ENCODE measurements at places on chromosomes 7 and 10.
A peak's percentile ranks its signal among the peaks of the same experiment; 100 is the strongest.

DNA sequence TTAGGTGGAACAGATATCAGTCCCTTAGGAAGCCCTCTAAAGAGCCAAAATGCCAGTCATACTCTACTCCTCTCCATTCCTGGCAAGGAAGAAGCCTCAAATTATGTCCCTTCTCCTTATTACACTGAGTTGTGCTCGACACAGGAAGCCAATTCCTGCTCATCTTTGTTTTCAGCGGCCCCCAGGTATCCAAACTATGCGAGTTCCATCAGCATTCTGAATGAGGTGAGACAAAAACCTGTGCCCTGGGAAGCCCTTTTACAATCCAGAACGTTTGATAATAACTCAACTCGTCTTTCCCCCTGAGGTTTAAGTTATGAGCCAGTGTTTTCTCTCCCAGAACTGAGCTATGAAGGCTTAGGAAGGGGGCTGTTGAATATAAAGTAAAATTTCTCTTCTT, 580.5 kb downstream of the NXPH1 start:
- DNase-seq, result no peak

DNA sequence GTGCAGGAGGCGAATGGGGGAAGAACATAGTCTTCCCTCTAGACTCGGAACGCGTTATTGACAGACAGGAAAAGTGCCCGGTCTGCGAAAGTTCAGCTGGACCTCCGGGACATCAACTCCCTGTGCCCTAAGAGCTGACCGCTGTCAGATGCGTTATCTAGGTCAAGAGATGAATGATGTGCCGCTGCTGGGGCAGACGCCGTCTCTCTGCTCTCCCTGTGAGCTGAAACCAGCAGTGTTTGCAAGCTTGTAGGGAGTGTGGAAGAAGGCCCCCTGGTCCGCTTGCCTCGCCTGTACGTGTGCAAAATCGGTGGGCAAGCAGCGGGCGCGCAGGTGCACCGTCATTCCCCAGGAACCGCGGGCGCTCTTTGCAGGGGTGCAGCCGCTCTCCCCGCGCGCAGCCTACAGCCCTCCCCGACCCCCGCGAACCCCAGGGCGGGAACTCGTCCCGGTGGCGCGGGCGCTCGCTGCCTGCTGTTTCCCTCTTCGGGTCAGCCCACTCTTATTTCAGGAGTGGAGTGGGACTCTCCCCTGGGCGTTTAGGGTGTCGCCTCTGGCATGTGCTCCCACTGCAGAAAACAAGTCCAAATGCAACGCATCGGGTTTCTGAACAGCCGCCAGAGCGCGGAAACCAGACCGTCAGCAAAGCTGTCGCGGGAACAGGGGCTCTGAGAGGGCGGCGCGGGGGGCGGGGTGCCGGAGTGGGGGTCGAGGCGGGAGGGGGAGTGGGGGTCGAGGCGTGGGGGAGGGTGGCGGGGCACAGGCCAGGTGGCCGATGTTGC, 1.8 kb upstream of the PFKFB3 start:
- peak; percentile 50 for DNase-seq

- no peak for DNase-seq
These were observed 21.4 kb upstream of the MKI67 start for GRCh38 chr10:128147669-128148068.

DNA sequence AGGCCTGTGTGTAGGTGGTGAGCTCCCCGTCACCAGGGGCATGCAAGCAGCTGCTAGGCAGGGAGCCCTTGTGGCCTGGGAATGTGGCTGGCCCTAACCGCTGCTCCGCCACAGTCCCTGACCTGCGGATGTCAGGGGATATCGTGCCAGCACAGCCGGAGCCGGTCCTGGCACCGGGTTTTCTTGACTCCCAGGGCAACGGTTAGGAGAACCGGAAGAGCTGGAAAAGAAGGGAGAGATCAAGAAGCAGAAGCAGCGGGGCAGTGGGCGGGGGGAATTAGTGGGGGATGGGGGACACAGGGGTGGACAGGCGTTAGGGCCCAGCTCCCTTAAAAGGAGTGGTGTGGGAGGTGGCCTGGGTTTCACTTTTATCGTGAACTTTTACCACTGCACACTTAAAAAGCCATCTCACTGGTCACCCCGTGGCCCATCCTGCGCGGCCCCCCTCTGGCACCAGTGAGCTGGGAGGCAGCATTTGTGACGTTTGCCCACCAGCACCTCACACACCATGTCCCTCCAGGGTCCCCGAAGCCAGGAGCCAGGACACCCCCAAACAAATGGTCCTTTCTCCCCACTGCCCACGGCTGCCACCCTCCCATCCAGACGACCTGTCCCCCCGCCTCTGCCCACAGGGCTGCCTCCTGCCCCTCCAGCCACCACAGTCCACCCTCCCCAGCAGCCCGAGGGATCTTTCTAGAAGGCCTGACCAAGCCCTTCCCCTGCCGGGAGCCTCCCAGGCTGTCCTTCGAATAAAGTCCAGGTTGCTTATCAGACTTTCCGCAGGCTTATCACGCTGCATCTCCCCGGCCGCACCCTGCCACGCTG, 1.8 kb upstream of the MICALL2 start:
- DNase-seq, result peak; percentile 95

GRCh38 chr10:50497758-50498157, 126.0 kb downstream of the SGMS1 start:
- no peak for DNase-seq

- no peak for DNase-seq
These were observed 100.5 kb upstream of the PPIF start for GRCh38 chr10:79246606-79247275.

DNA sequence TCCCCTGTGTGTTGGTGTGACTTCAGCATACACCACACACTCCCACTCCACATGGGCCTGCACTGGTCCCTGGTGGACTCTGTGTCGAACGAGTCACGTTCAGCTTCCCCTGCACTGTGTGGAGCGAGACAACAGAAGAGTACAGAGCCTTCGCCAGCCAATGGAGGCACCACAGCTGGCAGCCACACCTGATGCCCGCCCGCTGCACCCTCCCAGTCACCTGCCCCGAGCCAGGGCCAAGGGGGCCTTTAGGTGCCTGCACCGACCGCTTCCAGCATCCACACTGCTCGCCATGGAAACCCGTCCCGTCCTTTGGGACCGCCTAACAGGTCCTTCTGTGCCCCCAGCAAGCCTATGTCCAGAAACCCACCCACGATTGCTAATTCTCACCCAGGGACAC, 9.2 kb downstream of the FOXL3 start:
- no peak for DNase-seq

DNA sequence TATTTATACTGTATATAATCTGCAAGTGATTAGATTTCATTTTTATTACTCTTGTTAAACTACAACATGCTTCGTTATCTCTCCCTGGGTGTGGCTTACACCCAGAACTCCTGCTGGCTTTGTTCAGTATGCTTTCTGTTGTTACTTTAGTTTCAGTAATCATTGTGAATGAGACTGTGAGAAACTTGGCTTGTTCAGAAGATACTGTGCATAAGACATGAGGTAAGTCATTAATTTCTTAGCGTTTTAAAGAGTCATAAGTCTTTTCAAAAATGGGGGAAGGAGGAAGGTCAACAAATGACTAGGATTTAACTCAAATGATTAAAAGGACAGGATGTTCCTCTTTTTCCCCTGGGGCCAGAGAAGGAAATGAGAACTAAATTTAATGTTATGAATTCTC, 11.6 kb upstream of the ADD3 start:
- DNase-seq, result peak; percentile 48

- no peak for DNase-seq
These were observed 106.5 kb upstream of the SEMA3C start for GRCh38 chr7:81025360-81025759.

- peak; percentile 89 for DNase-seq
These were observed 68.0 kb upstream of the CTTNBP2 start for GRCh38 chr7:117941138-117941810.

DNA sequence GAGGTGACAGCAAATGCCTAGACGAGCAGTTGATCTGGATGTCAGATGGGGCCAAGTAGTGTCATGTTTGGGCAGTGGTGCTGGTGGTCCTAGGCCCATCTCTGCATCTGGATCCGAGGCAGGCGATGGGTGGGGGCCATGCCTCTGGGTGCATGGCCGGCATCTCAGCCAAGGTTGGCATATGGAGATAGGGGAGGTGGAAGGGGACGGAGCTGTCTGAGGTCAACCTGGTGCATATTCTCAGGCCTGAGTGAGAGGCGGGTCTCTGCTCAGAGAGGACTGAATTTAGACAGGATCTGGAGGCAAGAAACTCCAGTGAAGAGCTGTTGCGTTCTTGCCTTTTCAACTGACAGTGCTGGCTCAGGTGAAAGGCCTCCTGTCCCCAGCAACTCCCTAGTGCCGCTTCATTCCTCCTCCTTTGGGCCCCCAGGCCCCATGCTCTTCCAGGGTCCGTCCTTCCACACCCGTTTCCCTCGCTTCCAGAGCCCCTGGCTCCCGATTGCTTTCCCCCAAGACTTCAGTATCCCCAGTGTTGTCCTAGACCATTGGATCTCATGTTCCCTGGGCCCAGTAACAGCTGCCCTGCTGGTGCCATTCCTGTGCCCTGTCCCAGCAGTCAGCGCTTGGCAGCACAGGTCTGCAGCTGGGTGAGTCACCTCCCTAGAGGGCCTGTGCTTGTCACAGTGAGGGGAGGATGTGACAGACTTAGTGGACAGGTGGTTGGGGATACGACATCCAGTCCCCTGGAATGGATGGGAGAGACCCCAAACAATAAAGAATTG, 32.6 kb downstream of the GBX1 start:
- no peak for DNase-seq

DNA sequence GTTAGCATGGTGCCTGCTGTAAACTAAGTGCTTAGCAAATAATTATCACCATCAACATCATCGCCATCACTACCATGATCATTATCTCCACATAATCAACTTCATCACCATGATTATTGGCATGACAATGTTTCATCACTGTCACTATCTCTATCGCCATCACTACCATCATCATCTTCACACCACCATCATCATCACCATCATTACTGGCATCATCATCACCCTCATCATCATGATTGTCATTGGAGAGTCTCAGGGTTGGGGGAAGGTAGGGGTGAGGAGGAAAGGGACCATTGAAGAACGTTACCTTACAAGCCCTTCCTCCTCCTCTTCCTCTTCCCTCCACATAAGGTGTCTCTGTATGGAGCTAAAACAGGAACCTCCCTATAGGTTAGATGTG, 54.9 kb upstream of the GPR26 start:
- DNase-seq, result no peak

- DNase-seq, result peak; percentile 73
These were observed 78.8 kb downstream of the PROSER2 start for GRCh38 chr10:11901833-11902475.

- no peak for DNase-seq
These were observed 141.7 kb downstream of the DLG5 start for GRCh38 chr10:77784856-77785255.

DNA sequence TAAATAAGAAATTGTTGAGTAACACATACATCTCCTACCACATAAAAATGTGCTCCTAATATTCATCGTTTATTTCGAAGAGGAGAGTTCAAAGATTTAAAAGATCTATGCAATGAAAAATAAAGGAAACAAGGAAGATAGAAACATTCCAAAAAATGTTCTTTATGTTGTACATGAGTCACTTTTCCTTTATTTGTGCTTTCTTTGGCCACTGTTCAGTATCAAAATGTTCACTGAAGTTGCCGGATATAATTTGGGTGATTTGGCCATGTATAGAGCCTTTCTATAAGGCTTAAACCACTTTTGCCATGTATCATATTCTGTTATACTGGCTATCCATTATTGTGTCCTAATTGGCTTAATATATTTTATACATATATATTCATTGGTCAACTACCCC, 62.9 kb upstream of the PRR15 start:
- DNase-seq, result no peak

DNA sequence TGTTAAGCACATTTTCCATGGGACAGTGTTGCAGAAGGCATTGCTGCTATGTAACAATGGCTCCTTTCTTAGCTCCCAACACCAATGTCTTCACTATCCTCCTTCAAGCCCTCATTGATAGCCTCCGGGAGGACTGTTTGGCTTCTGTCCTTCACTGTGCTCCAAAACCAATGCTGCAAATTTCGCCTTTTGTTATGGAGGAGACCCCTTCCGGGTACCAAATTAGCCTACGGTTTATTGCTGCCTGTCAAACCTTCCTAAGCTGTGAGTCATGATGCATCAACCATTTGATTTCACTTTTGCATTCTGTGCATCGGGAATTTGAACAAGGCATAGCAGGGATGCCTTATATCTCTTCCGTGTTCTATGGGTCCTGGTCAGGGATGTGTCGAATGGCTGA, 432.9 kb downstream of the GATA3 start:
- no peak for DNase-seq

DNA sequence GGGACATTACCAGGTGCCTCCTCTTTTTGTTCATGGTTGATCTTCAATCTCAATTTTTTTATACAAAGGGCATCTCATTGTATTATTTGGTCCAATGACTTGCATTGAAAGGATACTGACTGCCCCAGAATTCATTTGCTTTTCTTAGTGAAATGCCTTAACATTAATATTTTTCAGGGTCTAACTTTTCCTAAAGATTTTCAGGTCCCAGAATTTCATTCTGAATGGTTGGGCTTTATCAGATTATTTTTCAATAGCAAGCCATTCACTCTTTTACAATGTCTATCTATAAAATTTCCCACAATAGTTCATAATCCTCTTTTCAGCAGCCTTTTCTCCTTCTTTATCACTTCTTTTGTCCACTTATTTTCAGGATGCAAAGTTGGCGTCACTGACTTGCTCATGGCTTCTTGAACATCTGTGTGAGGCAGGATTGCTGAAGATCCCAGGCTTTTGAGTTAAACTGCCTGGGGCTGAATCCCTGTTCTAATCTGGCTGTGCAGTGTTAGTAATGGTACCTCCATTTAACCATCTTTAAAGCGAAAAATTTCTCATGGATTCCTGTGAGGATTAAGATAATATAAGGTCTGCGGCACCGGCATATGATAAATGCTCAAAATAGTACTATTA, 131.7 kb upstream of the HDAC9 start:
- DNase-seq, result no peak

DNA sequence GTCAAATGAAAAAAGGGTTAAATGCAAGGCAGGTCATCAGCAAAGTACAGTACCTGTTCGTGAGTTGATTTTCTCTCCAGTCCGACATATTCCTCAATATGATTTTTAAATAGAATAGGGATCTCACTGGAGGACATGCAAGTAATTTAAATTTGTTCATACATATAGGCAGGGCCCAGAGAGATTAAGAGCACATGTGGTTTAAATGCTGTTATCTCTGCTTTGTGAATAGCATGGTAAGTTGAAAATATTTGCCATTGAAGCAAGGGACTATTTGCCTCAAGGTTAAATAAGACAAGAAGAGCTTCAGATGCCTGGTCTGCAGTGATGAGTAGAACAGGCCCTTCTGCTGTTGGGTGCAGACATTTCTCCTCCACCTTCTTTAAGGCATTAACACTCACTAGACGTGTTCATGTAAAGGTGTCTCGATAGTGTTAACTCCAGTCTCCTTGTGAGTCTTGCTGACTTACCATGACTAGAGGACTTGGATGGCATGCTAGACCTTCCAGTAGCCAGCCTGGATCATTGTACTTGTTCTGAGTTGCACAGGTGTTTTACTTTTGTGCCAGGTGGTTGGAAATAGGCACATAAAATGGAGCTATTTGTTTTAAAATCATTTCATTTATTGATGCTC, 15.6 kb upstream of the AKR1C3 start:
- DNase-seq, result peak; percentile 67

DNA sequence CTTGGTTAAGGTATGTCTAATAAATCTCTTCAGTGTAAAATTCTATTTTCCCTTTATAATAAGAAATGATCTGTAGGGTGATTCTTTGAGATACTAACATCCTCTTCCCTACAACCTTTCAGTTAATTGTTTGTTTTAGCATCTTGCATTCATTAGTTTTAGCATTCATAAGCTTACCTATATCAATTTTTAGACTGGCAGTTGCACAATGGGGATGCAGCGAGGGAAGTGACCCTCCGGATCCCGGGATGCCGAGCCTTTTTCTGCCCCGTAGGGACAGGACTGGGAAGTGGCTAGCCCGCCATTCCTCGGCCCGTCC, 508 bp upstream of the KIF20B start:
- DNase-seq, result no peak

Measured in hematopoietic multipotent progenitor cell treated with erythropoietin and hydrocortisone succinate and interleukin-3 and kit ligand, for 4 days (in vitro differentiated cells).